Inflammatory macrophage treated with lipopolysaccharide for 1 hour (primary cell): ENCODE measurements at places on chromosomes 1 and 21.

DNA sequence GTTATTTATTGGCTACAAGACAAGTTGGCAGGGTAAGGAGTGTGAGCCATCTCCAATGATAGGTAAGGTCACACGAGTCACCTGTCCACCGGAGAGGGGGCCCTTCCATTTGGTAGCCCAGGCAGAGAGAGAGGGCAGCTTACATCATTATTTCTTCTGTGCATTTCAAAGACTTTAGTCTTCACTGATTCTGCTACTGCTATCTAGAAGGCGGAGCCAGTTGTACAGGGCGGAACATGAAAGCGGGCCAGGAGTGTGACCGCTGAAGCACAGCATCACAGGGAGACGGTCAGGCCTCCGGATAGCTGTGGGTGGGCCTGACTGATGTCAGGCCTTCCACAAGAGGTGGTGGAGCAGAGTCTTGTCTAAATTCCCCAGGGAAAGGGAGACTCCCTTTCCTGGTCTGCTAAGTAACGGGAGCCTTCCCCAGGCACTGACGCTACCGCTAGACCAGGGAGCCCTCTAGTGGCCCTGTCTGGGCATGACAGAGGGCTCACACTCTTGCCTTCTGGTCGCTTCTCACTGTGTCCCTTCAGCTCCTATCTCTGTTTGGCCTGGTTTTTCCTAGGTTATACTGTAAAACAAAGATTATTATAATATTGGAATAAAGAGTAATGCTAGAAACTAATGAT is 36.7 kb downstream of the ZNF695 start:
- peak; percentile 63 for DNase-seq

DNA sequence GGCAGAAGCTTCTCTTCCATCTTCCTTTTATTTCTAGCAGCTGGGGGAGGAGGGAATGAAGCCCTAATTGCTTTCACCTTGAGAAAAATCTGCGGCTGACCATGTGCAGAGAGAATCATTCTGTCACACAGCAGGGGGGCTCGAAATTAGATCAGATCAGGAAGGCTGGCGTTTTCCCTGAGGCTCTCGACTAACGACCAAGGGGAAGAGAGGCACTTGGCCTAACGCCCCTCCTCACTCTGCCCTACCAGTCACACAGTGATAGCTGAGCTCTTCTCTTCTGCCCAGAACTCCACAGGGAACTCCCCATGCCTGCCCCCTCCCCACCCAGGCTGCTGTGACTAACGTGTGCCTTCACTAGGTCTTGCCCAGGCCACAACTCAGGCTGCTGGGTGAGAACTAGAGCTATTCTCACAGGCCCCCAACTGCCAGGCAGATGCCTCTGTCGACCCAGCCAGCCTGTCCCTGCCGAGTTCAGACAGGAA is 26.5 kb upstream of the KHDRBS1 start:
- DNase-seq, result no peak

DNA sequence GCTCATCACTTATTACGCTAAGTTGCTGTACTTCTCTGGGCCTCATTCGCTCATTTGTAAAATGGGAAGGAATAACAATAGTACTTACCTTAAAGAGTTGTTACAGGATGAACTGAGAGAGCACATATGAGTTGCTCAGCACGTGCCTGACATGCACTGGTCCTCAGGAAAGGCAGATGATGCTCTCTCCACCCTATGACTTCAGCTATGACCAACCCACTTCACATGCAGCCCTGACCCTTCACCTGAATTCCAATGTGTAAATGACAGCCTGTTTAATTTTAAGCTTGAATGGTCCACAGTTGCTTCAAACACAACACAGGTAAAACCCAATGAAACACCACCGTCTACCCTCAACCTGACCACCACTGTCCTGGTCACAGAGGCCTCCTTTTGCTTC is 32.9 kb downstream of the GADD45A start:
- DNase-seq, result no peak

- DNase-seq, result no peak
Measured at GRCh38 chr1:21305900-21306189, 15.6 kb upstream of the ECE1 start.

DNA sequence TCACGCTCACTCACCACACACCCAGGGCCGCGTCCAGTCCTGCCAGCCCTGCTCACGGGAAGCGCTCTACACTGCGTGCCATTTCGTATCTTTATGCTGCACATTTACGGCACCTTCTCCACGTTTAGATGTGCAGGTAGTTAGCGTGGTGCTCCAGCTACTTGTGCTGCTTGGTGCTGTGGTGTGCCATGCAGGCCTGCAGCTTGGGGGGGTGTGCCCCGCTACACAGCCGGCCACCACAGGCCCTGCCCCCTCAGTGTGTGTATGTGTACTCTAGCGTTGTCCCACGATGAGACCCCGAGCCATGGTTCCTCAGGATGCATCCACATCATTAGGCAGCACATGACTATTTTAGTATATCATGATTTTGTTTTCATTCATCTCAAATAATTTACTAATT is 38.3 kb downstream of the SNAP47 start:
- DNase-seq, result no peak

DNA sequence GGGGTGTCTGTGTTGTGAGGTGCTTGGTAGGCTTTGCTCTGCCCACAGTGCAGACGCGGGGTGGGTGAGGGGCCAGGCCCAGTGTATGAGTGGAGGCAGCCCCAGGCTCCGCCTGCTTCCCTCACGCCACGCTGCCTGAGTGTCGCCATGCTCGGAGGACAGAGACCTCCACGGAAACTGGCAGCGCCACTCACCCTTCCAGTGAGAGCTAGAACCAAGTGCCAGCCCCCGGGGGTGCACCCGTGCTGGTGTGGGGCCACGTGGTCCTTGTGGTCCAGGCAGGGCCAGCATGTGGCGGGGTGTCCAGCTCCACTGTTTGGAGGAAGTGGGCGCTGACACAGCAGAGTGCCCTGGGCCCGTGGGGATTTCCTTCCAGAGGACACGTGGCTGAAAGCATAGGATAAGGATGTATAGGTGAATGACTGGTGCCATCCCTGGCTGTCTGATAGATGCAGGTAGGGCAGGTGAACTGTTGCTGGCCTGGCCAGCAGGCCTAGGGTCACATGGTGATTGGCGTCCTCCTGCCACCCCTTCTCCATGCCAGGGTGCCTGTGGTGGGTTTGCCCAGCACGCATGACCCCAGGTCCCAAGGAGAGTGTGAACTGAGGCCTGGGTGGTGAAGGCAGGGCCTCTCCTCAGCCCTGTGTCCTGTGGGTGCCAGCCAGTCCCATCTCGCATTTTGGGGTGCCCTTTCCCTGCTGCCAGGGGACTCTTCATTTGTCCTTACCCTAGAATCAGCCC is 3.8 kb downstream of the LRRC3 start:
- DNase-seq, result peak; percentile 16

DNA sequence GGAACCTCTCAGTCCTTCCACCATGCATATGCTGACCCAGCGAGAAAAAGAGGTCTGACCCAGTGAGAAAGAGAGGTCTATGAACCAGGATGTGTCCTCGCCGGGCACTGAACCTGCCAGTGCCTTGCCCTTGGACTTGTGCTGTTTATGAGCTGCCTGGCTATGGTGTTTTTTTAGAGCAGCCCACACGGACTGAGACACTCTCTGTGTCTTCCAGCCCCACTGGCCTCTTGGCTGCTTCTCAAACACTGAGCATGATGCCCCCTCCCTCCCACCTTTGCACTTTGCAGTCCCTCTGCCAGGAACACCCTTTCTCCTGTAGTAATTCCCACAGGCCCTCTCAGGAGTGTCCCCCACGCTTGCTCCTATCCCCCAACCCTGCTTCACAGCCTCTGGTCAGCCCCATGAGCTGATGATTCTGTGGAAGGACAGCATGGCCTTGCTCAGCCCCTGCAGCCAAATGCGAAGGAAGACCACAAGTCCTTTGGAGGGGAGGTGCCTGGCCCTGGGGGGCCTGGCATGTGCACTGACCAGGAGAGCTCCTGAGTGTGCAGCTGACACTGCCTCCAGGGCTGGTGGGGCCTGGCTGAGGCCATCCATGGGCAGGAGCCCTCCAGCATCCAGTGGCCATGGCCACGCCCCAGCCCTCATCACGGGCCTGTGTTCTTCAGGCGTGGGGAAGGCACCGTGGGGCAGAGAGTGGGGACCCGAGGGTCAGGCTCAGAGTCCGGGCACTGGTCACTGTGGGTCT is 23.8 kb downstream of the WNT3A start:
- no peak for DNase-seq

DNA sequence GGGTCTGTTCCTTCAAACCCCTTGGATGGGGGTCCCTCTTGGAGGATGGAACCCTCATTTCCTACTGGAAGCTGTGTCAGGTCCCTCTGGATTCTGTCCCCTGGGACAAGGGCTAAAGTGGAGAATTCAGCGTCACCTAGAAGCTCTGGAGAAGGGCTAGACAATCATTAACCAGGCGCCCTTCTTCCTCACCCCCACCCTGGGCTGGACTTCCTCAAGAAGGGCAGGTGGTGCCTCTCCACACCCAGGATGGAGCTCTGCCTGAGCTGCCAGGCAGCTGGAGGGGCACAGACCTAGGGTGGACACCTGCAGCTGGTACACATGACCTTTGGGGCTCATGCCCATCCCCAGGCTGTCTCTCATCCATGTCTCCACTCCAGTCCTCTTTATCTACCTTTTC is 3.6 kb downstream of the CELF3 start:
- DNase-seq, result no peak

GRCh38 chr1:76238094-76238628 is 163.6 kb downstream of the ST6GALNAC3 start:
- no peak for DNase-seq

GRCh38 chr1:42175314-42176054 is 10.9 kb upstream of the GUCA2A start:
- DNase-seq, result no peak
